NCI-H345 (cell line): ENCODE measurements at places on chromosomes 12 and 14.

DNA sequence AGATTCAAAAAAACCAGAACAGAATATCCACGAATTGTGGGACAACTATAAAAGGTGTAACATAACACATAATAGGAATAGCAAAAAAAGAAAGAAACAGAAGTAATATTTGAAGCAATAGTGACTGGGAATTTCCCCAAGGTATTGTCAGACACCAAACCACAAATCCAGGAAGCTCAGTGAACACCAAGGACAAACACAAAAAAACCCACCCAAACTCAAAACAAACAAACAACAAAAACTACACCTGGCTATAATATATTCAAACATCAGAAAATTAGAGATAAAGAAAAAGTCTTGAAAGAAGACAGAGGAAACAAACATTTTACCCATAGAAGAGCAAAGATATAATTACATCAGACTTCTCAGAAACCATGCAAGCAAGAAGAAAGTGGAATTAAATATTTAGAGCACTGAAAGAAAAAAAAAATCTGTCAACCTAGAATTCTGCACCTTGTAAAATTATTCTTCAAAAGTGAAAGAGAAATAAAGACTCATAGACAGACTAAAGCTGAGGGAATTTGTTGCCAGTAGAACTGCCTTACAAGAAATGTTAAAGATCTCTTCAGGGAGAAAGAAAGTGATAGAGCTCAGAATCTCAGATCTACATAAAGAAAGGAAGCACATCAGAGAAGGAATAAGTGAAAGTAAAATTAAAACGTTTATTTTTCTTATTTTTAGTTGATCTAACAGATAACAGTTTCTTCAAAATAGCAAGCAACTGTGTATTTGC, 12.1 kb upstream of the HMGA2 start:
- no peak for DNase-seq

- DNase-seq, result no peak
Measured at GRCh38 chr12:28767836-28768348, 381.2 kb upstream of the FAR2 start.

GRCh38 chr14:95303552-95303951, 16.2 kb downstream of the CLMN start:
- DNase-seq, result peak; percentile 23

DNA sequence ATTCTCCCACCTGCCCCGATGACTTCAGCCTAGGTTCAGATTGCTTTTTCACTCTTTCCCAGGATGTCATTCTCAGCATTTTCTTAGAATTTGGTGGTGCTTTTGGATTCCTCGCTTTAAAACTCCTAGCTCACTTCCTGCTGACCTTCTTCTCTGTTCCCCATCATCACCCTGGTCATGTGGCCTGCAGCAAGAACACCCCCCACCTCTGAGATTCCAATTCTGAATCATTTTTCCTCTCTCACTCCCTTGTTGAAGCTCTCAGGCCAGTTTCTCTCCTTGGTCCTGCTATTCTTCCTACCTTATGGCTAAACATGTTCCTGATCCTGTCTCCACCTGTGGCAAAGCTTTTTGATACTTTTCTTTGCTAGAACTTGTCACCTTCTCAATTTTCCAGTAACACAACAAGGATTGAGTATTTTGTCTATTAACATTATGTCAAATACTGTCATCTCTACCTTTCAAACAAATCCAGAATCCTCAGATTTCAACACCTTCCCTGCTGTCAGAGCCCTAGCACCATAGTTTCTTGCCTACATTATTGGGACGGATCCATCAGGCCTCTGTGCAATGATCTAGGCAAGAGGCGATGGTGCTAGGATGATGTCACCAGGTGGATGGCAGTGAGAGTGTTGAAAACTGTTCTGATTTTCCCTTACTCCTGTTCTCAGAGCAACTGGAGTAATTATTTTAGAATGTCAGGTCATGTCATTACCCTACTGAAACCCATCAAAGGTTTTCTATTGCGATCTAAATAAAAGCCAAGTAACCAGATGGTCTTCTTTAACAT, 233.7 kb downstream of the MON2 start:
- no peak for DNase-seq

GRCh38 chr12:129629901-129630300, 273.9 kb downstream of the TMEM132D start:
- no peak for DNase-seq

DNA sequence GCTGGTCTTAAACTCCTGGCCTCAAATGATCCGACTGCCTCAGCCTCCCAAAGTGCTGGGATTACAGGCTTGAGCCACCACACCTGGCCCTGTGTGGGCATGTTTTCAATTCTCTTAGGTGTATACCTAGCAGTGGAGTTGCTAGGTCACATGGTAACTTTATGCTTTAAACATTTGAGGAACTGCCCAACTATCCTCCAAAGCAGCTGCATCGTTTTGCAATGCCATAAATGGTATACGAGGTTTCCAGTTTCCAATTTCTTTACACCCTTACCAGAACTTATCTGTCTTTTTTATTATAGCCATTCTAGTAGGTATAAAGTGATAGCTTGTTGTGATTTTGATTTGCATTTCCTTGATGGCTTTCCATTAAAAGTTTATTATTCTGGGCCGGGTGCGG, 25.1 kb downstream of the RBMS2 start:
- DNase-seq, result no peak

GRCh38 chr12:53418221-53418620, 5.4 kb upstream of the AMHR2 start:
- DNase-seq, result no peak

DNA sequence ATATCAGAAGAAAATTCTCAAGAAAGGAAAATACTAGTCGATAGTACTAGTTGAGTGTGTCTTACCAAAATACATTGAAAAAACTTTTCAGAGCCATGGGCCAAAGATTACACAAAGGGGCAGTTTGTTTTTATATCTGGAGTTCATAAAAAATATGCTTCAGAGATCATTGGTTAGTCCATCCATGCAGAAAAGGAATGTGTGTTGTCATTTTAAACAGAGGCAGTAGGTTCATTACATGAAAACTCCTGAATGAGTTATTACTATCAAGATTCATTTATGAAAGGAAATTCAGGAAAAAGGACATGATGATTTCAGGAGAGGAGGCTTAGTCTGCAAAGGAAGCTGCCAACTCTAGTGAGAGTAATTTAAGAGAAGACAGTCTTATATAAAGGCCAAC, 354.8 kb downstream of the AEBP2 start:
- DNase-seq, result no peak

DNA sequence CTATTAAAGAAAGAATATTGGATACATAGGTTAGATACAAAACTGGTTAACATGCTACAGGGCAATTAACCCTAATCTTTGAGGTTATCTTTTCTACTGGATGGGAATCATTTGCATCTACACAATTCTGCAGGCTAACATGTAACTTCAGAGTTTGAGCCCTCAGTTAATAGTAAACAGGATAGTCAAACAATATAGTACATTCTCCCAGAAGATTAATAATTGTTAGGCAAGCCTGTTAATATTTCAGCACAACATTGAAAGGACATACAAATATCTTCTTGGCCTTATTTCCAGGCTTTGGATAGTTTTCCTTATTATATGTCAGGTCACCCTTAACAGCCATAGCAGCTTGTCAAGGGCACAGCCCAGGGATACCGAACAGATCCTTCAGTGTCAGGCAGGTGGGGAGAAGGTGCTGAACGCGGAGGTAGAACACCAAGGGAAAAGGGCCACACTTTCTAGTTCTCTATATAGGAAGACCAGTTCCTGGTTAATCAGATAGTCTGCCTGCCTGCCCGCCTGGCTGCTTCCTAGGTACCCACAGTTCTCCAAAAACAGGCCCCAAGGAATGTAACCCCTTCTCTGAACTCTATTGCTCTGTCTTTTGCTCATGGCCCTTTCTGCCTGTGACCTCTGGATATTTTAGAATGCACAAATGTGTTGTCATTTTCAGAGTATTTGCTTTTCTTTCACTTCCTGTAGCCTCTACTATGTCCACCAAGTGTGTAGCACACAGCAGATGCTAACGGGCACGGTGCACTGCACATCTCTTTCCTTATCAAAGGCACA, 256.0 kb downstream of the PCNX1 start:
- DNase-seq, result no peak

DNA sequence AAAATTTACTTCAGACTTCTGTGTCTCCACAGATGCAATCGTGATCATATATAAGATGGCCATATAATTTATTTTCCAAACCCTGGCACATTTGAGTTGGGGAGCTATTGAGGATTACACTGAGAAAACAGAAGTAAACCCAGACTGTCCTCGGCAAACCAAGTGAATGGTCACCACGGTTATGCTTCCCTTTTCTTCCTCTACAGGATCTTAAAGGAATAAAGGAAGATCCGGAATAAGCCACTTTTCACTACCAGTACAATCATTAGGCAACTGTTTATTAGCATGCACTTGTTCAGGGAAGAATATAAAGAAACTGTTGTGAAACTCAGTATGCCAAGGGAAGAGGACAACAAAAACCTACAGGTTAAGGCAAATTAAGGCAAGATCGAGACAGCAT, 27.6 kb downstream of the SBNO1 start:
- no peak for DNase-seq

GRCh38 chr12:132955094-132956010, 754 bp downstream of the ZNF605 start:
- DNase-seq, result peak; percentile 40

DNA sequence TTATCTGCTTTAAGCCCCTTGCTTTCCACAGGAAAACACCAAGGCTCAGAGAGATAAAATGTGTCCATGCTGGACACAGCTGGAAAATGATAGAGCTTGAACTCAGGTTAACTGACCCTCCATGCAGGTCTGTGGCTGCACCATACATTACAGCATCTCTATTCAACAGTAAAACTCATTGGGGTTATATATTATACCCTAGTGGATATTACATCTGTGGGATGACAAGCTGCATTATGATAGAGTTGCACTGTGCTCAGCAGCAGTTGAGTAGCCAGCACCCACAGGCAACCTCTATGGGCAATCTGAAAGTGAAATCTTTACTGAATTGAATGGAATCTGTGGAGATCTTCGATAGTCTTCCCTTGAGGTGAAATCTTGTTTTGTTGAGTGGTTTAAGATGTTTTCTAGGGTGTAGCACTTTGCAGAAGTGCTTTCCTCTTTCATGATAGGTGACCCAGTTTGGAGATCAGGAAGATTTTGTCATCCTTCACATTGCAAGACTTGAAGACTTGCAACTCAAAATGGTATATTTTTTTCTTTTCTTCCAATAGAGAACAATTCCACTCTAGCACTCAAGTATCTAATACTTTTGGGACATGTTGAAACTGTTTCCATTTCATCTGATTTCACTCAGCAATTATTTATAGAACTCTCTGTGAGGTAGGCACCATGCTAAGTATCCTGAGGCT, 389.2 kb downstream of the RAD51B start:
- DNase-seq, result no peak

- no peak for DNase-seq
Measured at GRCh38 chr14:66043921-66044320, 442.2 kb upstream of the CCDC196 start.

DNA sequence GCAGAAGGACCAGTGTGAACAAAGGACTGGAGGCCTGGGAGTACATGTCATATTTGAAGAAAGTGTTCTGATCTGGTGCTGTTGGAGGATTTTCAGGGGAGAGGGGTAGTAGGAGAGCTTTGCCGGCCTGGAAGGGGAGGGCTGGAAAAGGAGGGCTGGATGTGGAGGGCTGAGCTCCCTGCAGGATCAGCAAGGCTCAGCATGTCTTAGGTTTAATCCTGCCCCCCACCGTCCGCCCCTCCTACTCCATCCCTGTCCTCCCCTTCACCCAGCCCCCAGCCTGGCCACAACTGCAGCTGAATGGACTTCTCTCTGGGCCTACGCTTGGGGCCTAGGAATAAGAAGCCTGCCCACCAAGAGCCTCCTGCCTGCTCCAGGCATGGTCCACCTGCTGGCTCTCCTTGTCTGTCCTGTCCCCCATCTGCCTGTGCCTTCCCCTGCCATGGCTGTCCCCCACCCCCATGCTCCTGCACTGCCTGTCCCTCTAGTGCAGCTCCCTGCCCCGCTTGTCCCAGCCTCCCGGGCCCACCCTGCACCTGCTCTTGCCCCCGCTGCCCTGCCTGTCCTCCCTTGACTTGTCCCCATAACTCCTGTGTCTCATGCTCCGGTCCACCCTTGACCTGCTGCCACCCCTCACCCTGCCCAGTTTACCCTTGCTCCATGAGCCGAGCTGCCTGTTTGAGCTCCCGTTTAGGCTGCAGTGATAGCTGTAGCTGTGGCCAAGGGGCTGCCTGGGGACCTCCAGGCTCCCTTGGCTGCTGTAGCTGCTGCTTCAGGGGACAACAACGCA, 9.8 kb upstream of the RARG start:
- no peak for DNase-seq

DNA sequence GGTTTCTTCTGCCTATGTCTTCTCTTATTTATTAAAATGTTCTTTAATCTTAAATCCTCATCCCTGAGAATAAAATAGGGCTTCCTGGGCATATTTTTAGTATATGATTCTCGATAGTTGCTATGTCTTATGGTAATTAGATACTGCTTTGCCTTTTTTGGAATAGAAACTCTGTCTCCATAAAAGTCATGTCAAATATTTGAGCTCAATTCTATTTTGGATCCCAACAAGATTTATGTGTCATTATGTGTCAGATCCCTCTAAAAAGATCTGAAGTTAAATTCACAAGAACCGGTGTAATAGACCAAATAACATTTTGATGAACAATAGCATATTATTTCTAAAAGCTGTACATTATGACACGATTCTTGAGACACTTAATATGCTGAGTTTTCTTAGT, 312.5 kb upstream of the PDE3A start:
- DNase-seq, result no peak

GRCh38 chr14:53183056-53183455, 29.9 kb upstream of the DDHD1 start:
- DNase-seq, result no peak

DNA sequence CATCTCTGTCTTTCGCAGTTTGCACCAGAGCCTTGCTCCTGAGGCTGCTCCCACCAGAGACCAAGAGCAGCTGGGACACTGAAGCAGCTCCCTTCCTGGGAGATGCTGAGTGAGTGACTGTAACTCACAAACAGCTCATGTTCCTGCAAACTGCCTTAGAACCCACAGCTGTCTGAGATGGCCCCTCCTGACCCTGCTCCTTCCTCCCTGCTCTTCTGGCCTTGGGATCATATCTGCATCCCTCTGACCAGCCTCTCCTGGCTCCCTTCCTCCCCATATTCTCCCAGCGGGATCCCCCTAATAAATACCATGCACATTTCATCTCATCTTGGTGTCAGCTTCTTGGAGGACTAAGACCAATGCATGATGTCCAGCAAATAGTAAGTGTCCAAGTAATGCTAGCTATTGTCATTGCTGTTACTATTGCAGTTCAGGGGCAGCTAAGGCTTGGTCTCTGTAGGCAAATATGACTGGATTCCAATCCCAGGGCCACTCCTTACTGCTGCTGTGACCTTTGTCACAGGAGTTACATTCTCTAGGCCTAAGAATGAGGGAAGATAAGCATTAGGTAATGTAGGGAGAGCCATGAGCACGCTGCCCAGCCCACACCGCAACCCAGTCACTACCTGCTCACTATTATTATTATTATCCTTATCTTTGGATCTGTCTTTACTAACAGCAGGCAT, 47.9 kb downstream of the SYNE3 start:
- DNase-seq, result no peak
